ENCODE measurements at places on chromosomes 13 and 19.

- no peak for DNase-seq
Measured at GRCh38 chr13:76131551-76131950, 495.4 kb downstream of the LMO7 start.

- peak; percentile 62 for DNase-seq
Measured at GRCh38 chr13:38636761-38637160, 50.1 kb upstream of the FREM2 start.

DNA sequence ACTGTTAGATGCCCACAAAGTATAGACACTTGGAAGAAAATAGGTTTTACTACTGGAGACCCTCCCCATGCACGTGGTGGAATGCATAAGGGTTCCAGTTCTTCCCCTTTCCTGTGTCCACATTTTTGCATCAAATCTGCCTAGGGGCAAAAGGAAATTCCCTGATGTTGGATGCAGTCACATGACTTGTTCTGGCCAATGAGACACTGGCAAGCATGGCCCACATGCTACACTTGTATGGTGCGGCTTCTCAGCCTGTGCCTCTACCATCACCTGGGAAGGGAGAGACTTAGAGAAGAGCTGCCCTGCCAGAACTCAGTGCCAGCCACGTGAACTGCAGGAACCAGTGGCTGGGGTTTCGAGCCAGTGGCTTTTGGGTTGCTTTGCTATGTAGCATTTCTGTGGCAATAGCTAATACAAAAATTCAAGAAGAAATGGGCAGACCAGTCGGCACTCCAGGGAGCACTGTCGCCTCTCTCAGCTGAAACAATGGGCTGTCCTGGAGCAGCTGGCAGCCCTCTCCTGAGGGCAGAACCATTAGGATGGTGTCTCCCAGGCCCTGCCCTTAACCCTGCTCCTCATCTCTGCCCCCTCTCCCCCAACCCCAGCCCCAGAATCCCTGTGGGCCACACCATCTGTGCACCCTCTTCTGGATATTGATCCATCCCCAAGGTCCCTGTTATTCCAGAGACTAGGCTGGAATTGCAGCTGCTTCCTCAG is 634.0 kb downstream of the UQCRFS1 start:
- no peak for DNase-seq

DNA sequence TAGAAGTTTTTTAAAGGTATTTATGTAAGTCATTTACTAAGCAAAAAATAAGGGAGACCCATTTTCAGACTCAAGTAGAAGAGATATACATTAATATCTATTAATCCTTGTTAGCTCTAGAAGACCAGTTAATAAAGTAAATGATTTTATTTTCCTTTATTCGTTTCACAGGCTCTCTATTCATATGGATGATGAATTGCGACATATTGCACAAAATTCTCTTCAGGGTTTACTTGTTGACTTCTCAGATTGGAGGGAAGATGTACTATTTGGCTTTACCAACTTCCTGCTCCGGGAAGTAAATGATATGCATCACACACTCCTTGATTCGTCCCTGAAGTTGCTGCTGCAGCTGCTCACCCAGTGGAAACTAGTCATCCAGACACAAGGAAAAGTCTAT is 139.3 kb downstream of the FRY start:
- DNase-seq, result no peak

DNA sequence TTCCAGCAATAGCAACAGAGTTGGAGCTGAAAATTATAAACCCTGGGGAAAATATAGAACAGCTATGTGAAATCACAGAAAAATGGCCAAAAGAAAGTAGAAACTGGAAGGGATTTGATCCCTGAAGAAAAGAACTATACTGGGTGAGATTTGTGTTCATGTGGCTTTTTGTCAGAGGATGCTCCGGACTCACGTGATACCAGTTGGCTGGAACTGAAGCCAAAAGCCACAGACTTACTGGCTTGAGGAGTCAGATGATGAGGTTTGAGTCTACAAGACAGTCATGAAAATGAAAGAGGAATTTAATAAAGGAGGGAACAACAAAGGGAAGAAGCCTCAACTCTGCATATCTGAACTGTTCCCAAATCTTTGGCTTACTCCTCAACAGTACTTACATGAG is 427.1 kb downstream of the GPC5 start:
- no peak for DNase-seq

DNA sequence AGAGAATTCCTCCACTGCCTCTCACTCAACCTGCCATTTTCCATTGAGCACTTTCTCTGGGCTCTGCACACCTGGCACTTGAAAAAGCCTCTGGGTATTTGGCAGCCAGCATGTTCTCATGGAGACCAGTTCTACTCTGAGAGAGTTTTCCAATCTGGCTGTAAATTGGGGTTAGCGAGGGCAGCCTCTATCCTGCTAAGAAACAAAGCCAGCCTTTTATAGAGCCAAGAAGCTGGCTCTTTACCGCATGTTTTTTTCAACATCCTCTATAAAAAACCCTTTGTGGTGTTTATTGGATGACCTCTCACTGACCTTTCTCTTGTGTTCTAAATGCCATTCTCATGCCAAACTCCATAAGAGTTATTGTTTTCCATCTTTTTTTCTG is 52.6 kb upstream of the RCBTB2 start:
- no peak for DNase-seq

- no peak for DNase-seq
Measured at GRCh38 chr13:65347420-65348030, 1882.6 kb downstream of the PCDH9 start.

GRCh38 chr19:42198676-42199439 is 18.6 kb downstream of the DEDD2 start:
- no peak for DNase-seq

- DNase-seq, result peak; percentile 44
Measured at GRCh38 chr19:44741258-44741731, 7.2 kb upstream of the BCL3 start.

GRCh38 chr13:34145061-34145460 is 327.1 kb downstream of the RFC3 start:
- DNase-seq, result no peak

GRCh38 chr13:21078501-21078900 is 17.1 kb upstream of the LATS2 start:
- DNase-seq, result no peak

GRCh38 chr13:100506154-100506553 is 82.4 kb downstream of the GGACT start:
- no peak for DNase-seq

DNA sequence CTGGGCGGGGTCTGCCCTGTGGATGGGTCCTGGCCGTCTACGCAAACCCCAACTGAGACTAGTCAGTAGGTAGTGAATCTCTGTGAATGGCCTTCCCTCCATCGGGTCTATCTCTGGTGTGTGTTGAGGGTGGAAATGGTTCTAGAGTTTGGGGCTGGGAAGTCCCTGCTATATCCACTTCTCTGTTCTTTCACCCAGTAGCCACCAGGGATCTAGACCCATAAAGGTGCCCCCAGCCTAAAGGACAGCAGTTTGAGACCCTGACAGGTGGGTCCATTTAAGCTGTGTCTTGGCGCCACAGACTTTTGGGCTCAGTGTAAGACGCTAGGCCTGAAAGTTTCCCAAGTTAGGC is 57.7 kb downstream of the ZNF568 start:
- DNase-seq, result no peak

DNA sequence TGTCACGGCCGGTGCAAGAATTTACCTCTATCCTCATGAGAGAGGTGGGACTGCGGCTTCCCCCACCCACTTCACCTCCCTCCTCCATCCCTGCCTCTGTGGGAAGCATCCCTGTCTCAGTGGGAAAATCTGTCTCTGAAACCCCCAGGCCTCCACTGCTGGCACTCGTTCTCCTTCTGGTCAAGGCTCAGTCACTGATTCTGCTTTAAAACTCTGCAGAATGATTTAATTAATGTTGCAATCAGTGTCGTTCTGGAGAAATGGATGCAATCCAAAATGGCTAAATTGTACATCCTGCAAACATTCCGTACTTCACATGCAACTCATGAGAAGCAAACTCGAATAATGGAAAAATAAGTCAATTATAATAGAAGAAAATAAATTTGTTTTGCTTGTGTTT is 5.6 kb downstream of the RASL11A start:
- no peak for DNase-seq

DNA sequence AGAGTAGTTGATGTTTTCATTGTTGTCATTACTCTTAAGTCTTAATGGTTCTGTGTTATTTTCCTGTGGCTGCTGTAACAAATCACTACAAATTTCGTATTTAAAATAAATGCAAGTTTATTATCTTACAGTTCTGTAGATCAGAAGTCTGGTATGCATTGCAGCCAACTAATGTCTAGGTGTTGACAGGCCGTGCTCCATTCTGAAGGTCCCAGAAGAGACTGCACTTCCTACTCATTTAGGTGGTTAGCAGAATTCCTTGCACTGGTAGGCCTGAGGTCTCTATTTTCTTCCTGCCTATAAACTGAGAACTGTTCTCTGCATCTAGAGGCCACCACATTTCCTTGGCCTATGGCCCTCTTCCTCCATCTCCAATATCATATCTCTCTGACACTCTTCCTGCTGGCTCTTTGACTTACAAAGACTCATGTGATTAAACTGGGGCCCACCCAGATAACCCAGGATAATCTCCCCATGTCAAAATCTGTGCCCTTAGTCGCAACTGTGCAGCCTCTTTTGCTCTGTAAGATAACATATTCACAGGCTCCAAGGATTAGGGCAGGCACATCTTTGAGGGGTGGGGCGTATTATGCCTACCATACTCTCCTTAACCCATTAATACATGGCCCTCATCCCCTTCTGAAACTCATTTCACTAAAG is 468.4 kb downstream of the FOXO1 start:
- no peak for DNase-seq

GRCh38 chr19:47680858-47681332 is 32.3 kb upstream of the EHD2 start:
- no peak for DNase-seq

DNA sequence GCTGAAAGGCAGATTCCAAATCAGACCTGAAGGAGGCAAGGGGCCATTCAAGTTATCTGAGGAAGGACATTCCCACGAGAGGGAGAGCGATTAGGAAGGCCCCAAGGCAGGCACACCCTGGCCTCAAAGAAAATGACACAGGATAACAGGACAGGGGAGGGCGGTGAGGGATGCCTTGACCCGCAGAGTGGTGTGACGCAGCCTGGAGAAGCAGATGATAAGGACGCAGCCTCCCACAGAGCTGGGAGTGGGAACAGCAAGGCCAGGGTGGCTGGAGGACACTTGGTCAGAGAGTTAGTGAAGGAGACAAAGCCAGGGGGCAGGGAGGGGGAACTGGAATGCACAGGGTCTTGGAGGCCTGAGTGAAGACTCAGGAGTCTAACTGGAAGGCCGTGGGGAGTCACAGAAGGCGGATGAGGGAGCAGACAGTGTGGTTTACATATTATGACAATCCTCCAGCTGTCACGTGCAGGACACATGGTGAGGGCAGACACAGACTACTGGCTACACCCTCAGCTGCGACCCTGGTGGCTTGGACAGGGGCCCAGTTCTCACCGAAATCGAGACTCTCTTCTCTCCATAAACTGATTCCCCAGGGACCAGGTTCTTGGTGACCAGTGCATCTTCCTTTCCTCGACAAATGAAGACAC is 5.8 kb upstream of the DYRK1B start:
- DNase-seq, result no peak

DNA sequence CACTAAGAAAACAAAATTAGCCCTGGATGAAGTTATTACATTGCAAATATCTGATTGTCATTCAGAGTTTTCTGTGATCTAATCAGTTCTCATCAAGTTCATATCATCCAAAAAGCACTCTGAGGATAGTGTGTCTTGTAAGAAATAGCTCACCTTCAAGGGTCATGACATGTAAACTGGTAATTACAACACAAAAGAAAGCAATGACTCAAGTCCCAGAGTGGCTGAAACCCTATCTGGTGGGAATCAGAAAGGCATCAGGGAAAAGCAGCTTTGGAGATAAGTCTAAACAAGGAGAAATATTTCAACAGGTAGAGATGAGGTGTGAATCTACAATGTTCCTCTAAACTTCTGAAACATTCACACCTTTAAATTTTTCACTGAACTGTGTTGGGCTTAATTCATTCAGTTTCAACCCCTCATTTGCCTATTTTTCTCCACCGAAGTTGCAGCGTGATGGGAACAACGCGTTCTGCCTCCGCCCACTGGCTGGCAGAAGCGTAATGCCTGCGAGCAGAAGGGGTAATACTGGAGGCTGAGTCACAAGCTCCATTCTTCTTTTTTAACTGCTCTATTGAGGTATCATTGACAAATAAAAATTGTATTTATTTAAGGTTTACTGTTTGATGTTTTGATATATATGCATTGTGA is 155.2 kb upstream of the IPO5 start:
- DNase-seq, result no peak

DNA sequence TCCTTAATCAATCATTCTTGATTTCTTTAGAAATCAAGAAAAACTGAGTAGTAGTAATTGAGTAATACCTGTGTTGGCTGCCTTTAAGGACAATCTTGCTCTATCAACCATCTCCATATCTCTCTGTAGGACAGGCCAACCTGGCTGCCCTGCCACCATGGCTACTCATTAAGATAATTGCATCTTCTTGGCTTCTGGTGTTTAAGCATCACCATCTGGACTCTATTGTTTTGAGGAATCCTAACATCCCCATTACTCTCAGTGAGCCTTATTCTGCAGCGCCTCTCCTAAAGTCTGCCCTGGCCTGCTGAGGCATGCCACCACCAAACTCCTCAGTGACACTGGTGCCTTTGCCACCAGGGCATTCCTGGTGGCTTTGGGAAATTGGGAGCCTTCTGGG is 442.6 kb upstream of the ZNF507 start:
- DNase-seq, result no peak

DNA sequence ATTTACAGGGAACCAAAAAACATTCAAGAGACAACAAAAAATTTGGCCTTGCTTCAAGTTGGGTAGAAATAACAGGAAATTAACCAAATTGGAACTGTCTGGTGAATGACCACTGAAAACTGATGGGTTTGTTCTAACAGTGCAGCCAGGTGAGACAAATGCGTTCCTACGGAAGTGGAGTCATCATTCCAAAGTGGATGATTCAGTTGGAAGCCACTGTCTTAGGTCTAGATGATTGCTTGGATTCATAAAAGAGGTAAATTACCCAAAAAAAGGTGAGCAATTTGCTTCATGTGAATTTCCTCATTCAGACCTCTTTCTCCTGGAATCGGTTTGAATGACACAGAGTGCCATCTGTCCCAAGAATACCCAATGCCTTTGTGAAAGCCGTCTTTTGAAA is 87.1 kb upstream of the IPO5 start:
- no peak for DNase-seq

GRCh38 chr13:32262619-32263018 is 52.5 kb downstream of the ZAR1L start:
- DNase-seq, result no peak
